CD4-positive, alpha-beta T cell treated with Interferon alpha-2 for 1 hour (primary cell): ENCODE measurements at places on chromosomes 12 and 14.
A peak's percentile ranks its signal among the peaks of the same experiment; 100 is the strongest.

DNA sequence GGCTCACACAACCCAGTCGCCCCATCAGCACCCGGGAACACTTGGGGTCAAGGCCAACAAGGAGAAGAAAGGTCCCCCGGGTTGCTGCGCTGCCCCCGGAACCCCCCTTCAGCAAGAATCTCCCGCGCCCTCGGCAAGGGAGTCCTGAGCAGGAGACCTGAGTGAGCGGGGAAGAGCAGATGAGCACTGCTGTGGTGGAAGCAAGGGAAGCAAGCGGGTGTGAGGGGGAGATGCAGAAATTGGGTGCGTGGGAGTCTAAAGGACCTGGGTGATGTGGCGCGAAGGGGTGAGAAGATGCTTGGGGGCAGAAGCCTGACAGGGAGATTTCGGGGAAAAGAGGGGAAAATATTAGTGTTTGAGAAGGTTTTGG, 105.5 kb upstream of the PRB2 start:
- DNase-seq = no peak

GRCh38 chr14:75059642-75060041, 4.2 kb downstream of the ACYP1 start:
- DNase-seq = no peak

GRCh38 chr12:109744026-109744425, 30.4 kb downstream of the FAM222A start:
- no peak for DNase-seq

GRCh38 chr12:90211017-90211416, 502.4 kb upstream of the ATP2B1 start:
- no peak for DNase-seq

- DNase-seq = no peak
These were observed 9.4 kb upstream of the DCP1B start for GRCh38 chr12:2013527-2014223.

- no peak for DNase-seq
These were observed 65.3 kb upstream of the TMEM233 start for GRCh38 chr12:119528241-119528640.

DNA sequence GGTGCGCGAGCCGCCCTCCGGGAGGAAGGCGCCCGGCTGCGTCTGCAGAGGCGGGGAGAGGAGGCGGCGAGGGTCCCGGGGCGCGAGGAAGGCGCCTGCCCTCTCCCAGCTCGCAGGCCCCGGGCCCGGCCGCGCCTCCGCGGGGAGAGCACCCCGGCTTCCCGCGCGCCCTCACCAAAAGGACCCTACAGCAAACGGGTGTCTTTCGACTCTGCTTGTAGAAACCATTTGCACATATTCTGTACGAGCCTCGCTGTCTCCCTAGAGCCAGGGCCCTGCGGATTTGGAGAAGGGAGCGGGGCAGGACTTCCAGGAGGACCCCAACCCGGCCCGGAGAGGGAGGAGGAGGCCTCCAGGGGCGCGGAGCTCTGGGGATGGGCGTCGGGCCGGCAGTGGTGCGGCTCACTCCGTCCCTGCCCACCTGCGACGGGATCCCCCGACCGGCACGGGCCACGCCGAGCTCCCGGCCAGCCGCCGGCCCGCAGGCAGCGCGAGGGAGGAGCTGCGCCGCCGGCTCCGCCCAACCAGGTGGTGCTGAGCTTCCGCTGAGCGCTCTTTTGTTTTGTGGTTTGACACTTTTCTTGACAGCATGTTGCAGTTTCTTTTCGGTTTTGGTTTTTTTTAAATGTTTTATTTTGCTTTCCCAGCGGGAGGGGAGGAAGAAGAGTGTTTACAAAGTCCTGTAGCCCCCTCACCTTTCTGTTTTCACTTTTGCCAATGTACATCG, 103.3 kb upstream of the FKBP4 start:
- DNase-seq = peak; percentile 69

GRCh38 chr12:124073356-124074035, 100.5 kb downstream of the ZNF664 start:
- DNase-seq = no peak

- DNase-seq = no peak
These were observed 55.7 kb downstream of the APOBEC1 start for GRCh38 chr12:7610006-7610405.

GRCh38 chr12:101570047-101570446, 24.7 kb upstream of the MYBPC1 start:
- DNase-seq = peak; percentile 5

- no peak for DNase-seq
These were observed 200.6 kb downstream of the EFCAB11 start for GRCh38 chr14:89753828-89754412.

GRCh38 chr12:118359541-118359915, 13.2 kb downstream of the TAOK3 start:
- DNase-seq = no peak

GRCh38 chr12:122166422-122167349, 7.3 kb downstream of the IL31 start:
- DNase-seq = peak; percentile 30

DNA sequence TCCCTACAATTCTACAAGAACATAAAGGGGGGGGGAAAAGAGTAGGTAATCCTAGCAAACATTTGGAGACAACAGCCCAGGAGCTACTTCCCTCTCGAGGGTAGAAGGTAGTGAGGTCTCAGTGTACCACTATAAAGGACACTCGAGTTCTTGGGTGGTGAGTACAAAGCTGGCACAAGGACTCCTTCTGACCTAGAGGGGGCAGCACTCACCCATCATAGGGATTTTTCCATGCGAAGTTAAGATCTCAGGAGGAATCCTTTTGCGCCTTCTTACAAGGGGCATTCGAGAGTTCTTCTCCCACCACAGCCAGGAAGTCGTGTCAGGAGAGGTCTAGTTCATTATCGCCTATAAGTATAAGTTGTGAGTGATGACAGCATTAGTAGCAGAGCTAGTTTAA, 200.2 kb upstream of the RBM19 start:
- no peak for DNase-seq

GRCh38 chr12:2173971-2174370, 121.2 kb downstream of the CACNA1C start:
- DNase-seq = no peak

DNA sequence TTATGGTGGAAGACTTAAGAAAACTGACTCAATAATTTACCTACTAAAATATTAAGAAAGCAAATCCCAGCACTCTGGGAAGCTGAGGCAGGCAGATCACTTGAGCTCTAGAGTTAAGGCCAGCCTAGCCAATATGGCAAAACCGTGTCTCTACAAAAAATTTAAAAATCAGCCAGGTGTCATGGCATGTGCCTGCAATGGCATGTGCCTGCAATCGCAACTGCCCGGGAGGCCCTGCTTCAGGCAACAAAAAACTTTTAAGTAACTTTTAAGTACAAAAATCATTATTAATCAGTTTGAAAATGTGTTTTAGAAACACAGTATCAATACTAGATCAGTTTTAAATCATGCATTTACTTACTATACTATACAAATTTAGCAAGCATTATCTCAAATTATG, 17.5 kb downstream of the C2CD5 start:
- no peak for DNase-seq

- DNase-seq = no peak
These were observed 79.5 kb downstream of the PTPRB start for GRCh38 chr12:70557583-70558191.

GRCh38 chr14:73245480-73246325, 8.4 kb downstream of the PAPLN start:
- peak; percentile 49 for DNase-seq

DNA sequence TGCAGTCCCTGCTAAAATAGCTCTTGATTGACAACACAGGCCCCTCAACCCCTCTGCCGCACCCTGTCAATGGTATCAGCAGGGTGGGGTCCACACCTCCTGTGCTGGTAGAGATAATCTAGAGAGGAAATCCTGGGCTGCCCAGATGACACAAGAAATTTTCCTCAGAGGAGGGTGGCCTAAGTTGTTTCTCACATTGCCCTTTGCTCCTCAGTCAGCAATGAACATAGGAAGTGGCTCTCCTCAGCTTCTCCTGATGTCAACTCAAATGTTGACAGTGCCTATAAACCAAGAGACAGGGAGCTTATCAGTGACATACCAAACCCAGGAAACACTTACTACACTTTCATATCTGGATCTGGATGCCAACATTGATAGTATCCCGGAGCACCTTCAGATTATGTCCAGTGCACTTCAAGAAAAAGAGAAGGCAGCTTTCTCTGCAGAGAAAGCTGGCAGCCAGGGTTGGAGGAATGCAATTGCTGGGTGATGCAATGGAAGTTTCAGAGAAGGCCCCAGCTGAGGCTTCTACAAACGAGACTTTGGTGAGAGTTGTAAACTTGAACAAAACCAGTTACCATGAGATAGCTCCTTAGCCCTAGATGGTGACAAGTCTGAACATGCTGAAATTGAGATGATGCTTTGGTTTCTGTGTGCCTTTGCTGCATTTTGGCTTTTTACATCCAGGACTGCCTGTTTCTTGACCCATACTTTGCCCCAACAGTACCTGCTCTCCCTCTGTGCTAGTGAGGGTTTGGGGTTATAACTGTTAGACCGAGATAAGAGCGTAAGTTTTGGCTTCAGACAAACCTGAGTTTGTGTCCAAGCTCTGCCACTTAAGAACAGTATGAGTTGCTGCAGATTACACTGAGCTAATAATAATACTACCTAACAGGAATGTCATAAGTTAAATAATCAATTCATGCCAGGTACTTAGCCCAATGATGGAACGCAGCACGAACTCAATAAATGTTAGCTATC, 183.5 kb downstream of the NUAK1 start:
- DNase-seq = no peak

GRCh38 chr14:90062127-90062794, 467 bp downstream of the KCNK13 start:
- no peak for DNase-seq

- no peak for DNase-seq
These were observed 46.6 kb downstream of the PRIMA1 start for GRCh38 chr14:93741556-93742230.

- DNase-seq = no peak
These were observed 40.5 kb downstream of the SLCO1A2 start for GRCh38 chr12:21294176-21294575.

DNA sequence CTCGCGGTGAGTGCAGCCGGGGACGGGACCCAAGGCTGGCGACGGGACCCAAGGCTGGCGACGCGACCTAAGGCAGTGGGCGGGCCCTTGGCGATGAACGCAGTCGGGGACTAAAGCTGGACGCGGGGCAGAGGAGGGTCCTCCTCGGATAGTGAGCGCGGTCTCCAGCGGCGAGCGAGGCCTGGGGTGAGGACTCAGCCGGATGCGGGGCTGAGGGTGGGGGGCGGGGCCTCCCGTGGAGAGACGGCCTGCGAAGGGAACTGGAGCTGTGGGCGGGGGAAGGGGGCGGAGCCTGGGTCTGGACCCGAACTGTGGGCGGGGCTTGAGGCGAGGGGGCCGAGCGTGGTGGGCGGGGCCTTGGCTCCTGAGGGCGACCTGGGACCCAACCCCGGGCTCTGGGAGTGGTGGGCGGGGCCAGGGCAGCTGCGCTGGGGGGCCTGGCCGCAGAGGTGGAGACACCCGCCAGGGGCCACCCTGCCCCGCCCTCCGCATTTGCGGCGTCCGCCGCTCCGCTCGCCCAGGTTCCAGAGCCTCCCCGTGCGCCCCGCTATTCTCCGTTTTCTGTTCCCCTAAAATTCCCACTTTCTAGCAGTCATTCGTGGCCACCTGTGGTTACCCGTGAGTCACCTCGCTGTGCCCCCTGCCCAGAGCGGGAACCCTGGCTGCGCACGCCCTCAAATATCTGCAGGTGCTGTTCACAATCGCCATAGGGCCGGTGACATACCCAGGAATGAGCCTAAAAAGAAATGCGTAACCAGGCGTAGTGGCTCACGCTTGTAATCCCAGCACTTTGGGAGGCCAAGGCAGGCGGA, 508 bp upstream of the BRF1 start:
- DNase-seq = peak; percentile 98

GRCh38 chr12:52313926-52314325, 7.3 kb downstream of the KRT83 start:
- no peak for DNase-seq

DNA sequence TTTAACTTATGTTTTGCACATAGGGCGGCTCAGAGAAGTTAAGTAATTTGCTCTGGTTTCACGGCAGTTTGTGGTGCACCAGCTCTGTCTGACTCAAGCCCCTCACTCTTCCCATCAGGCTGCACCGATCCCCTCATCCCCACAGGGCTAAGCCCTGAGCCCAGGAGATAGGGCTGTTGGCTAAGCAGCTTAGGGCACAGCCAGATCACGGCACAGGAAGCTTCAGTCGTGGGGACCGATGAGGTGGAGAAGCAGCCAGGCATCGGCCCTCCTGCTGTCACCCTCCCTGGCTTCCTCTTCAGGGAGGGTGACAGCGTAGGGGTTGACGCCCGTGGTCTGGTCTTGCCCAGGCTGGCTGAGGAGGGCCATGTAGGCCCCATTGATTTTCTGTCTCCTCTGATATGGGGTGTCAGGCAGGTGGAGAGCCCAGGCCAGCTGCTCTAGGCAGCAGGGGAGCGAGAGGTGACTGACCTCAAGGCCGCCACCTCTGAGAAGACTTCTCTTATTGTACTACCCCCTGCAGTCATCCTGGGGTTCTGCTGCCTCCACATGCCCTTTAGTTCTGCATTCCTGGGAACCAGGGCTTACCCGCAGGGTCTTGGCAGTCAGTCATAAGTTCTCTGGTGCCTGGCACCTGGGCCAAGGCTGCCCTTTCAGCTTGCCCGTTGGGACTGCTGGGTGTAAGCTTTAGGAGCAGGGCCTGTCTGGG, 166.4 kb downstream of the TSPAN9 start:
- DNase-seq = no peak

DNA sequence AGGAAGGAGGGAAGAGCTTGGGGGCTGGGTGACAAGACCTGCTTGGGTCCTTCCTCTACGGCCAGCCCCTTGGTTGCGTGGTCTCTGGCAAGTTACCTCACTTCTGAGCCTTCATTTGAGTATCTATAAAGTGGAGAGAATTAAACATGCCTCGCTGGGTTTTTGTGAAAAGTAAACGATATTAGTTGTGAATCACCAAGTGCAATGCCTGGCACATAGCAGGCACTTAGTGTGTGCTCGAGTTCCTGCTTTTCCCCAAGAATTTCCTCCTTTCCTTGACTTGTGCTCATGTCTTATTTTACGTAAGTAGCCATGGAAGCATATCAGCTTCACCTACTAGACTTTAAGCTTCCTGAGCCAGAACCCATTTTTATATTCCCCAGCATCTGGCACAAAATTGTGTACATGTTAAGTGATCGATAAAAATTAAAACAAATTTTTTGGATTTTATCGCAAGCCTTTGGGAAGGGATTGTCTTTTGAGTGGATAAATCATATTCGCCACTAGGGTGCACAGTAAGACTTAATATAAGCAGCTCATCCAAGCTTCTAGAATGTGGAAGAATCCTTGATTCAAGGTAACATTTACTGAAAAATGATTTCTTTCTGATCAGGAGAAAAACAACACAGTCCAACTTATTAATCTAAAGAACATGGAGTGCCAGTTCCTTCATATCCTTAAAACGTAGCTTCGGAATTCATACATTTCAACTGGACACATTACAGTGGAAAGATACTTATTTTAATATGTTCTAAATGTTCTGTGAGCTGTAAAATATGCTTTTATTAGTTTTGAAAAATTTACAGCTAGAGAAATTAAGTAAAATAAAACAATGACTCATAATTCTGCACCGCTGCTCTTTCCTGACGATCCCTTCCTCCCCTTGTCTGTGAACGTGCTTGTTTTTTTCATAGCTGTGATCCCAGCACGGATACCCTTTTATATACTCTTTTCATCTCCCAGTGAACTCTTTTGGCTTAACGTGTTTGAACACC, 62.0 kb downstream of the SLC25A47 start:
- no peak for DNase-seq

- no peak for DNase-seq
These were observed 84.4 kb upstream of the DHRS4 start for GRCh38 chr14:23869078-23869719.

GRCh38 chr12:58639318-58639934, 280.9 kb downstream of the LRIG3 start:
- DNase-seq = no peak
